ENCODE measurements at places on chromosomes 1 and 21.

DNA sequence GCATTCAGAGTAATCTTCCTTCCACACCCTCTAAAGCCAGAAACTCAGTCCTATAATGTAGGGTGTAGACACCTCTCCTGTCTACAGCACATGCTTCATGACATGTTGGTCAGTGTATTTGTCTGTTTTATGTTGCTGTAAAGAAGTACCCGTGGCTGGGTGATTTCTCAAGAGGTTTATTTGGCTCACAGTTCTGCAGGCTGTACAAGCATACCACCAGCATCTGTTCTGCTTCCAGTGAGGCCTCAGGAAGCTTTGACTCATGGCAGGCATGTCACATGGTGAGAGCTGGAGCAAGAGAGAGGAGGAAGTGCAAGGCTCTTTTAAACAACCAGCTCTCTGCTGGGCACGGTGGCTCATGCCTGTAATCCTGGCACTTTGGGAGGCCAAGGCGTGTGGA lies 12.1 kb downstream of the PLOD1 start:
- no peak for DNase-seq

DNA sequence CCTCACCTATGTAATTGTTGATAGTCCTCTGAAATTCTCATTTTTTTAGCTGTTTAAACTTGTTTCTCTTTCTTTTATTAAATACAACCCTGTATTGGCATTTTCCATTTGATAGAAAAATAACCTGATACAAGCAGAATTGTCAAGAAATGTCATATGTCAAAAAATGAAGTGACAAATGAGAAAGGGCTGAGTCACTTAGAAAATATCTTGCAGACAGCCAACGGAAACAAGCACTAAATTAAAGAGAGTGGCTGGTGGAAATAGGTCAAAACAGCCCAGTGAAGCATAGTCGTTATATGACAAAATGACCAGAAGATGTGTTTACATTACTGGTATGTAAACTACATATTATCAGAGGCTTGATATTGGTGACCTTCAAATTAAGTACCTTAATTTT lies 484.4 kb downstream of the PLA2G4A start:
- no peak for DNase-seq

- no peak for DNase-seq
Measured at GRCh38 chr1:145935708-145936107, 8.4 kb upstream of the RBM8A start.

- no peak for DNase-seq
Measured at GRCh38 chr1:218383681-218384080, 38.5 kb downstream of the TGFB2 start.

GRCh38 chr1:230826166-230826875 lies 42.0 kb downstream of the C1orf198 start:
- no peak for DNase-seq

DNA sequence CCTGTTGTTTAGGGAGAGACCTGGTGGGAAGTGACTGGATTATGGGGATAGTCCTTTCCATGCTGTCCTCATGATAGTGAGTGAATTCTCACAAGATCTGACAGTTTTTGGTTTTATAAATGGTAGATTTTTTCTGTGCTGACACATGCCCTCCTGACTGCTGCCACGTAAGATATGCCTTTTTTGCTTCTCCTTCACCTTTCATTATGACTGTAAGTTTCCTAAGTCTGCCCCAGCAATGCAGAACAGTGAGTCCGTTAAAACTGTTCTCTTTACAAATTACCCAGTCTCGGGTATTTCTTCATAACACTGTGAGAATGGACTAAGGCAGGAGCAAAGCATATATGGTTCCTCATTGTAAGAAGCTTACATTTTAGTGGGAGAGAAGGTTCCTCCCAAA lies 1727.2 kb downstream of the NCAM2 start:
- no peak for DNase-seq

DNA sequence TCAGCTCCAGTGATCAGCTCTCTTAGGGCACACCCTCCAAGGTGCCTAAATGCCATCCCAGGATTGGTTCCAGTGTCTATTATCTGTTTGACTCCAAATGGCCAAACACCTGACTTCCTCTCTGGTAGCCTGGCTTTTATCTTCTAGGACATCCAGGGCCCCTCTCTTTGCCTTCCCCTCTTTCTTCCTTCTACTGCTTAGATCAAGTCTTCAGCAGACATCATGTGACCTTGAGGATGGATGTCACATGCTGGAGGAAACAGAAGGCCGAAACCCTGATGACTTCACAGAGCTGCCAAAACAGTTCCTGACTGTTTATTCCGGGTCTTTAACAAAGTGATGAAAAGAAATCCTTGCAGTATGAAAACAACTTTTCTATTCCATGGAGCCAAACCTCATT lies 24.4 kb upstream of the WDR26 start:
- DNase-seq: no peak

DNA sequence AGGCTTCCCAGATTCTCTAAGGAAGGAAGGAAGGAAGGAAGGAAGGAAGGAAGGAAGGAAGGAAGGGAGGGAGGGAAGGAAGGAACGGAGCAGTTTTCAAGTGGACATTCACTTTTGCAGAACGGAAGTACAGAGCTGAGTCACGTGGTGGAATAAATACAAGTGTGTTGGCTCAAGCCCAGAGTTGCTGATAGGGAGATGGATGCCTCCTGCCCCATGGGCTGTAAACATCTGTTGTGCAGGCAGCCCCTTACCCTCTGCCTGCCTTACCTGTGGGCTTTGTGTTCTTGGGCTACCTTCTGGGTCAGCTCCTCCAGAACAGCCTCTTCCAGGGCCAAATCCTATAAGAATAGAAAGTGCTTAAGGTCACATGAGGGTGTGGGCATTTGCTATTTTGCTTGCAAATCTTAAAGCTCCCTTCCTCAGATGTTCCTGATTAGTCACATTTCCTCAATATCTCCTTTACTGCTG lies 121.7 kb downstream of the SMYD2 start:
- DNase-seq: no peak

- peak; percentile 37 for DNase-seq
Measured at GRCh38 chr1:29469457-29469856, 233.1 kb downstream of the PTPRU start.

DNA sequence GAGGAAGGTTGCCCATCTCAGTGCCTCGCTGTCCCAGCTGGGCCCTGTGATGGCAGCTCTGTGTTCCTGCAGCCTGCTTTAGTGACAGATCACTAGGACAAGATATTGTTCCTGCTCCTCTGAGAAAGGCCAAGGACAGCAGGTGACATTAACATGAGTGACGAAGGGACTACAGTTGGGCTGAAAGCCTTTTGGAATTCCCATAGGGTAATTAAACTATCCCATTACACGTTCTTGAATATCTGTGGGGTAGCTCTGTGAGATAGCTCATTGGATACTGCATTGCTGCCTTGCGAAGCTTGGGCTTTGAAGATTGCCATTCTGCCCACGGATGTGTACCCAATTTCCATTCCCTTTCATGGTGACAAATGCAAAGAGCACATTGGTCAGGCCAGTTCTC lies 78.2 kb upstream of the COA6 start:
- DNase-seq: no peak

GRCh38 chr1:16145030-16145661 lies 10.7 kb downstream of the EPHA2 start:
- peak; percentile 68 for DNase-seq

Measured in HepG2 (cell line).